CD4-positive, alpha-beta T cell treated with Interleukin-4 for 4 hours (primary cell): ENCODE measurements at places on chromosomes 6 and 20.

DNA sequence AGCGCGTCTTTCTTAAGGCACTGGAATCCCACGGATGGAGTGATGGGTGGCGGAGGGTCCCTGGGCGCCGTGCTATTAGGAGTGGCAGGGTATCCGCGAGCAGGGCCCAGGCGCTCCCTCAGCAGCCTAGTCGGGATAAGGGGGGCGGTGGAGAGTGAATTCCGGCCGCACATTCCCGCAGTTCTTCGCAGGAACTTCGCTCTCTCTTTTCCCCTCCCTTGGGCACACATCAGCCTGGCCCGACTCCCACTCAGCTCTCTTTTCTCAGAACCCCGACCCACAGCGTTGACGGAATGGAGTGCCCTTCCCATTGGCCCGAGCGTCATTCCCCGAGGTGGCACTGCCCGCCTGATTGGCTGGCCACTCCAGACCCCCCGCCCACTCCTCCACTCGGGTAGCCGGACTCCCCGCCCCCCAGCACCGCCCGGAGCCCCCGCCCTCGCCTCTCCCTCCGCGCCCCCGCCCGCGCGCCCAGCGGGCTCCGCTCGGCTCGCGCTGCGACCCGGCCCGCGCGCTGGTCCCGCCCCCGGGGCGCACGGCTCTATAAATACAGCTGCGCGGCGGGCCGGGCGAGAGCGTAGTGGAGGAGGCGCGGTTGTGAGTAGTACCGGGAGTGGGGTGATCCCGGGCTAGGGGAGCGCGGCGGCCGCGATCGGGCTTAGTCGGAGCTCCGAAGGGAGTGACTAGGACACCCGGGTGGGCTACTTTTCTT is at the start of gene ID4:
Gene ID4 (plus strand): TSS at position 572 of the 712 bp plus-strand sequence. CDS start 385 bp downstream, outside the sequence.
- no peak for DNase-seq

DNA sequence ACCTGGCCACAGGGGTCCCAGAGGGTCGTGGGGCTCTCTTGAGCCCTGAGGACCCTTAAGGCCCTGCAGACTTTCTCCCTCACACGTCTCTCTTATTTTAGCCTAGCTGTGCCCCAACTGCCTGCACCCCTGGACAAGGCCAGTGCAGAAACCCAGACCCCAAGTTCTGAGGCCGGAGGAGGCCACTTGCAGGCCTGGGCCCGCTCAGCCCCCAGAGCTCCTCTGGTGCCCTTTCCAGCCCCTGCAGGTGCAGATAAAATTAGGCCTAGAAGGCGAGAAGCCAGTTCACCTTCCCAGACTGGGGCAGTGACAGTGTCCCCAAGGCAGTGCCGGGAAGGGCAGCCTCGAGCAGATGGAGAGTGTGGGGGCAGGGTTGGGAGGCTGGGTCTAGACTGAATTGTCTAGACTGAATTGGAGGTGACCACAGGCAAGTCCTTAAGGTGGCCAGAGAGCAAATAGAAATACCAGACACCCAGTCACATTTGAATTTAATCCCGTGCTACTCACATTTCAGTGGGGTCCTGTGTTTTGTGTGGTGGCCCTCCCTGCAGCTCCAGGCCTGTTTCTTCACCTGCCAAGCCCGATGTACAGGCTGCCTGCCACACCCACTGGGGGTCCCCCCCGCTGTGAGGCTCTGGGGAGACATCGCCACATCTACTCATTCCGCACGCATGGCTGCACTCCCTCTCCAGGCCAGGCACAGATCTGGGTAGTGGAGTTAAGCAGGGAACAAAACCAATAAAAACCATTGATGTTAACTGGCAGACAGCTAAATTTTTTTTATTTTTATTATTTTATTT is 8.6 kb upstream of the IP6K3 start:
- no peak for DNase-seq

DNA sequence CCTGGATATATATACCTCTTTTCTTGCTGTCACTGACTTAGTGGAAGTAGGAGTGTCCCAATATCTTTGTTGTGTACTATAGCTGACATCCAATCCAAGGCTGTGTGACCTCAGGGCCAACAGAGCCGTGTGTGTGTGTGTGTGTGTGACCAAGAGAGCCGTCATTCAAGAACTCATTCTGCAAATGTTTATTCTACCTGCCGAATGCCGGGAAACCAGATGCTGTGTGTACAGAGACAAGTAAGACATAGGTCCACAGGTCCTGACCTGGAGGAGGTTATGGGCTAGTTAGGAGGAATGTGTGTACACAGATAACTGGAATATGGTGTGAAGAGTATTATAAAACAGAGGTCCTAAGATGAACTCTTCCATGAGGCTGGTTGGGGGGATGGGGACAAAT is 190.0 kb downstream of the DHX35 start:
- DNase-seq: no peak

DNA sequence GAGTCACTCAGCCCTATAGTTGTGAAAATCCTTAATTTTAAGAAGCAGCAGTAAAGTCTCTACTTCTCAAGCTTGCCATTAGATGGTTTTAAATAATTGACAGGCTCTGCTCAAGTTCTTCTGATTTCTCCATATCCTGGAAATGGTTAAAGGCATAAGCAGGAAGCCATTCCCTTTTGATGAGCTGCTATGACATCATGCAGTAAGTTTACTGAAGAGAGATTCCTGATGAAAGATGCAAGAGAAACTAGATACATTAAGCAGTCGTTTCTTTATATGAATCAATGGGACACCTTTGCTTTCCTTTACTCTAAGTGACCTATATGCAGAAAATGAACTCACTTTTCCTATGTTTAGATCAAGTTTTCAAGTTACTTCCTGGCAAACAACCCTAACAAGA is 9.8 kb downstream of the POPDC3 start:
- no peak for DNase-seq

DNA sequence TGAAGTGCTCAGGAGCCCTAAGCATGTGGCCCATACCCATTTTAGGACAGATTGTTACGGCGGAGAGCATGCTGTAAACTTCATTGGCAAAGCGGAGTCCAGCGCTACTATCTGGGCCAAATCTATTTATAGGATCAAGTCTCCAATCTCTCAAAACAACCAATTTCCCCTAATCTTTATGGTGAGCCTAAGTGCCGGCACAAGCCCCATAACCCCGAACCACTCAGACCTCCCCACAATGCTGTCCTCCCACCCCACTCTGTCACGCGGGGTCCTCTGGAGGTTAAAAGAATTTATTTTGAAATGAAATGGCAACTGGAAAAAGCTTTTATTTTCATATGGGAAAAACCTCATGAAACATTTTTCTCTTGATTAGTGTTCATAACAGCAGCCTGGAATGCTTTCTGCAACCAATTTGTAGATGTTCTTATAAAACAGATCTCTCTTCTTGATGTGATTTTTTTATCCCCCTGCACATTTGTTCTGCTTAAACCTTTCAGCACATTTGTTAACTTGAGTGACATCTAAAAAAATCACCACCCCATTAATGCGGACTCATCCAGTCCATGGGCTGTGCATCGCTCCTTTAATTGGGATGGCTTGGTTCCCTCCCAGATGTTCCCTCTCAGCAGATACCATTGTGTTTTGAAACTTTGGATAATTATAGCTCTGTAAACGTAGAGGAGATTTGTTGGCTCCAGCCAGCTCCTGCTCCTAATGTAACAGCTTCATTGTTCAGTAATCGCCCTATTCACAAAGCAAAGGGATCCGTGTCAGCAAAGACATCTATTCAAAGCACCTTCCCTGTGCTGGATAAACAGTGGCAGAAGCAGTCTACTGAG is 323.6 kb downstream of the CD83 start:
- DNase-seq: no peak

- DNase-seq: no peak
Measured at GRCh38 chr20:59010321-59010994, 3.4 kb upstream of the CTSZ start.

- DNase-seq: no peak
Measured at GRCh38 chr6:134177753-134178160, 125.3 kb upstream of the SLC2A12 start.

GRCh38 chr6:170102038-170102437 is 188.8 kb downstream of the DLL1 start:
- DNase-seq: no peak

DNA sequence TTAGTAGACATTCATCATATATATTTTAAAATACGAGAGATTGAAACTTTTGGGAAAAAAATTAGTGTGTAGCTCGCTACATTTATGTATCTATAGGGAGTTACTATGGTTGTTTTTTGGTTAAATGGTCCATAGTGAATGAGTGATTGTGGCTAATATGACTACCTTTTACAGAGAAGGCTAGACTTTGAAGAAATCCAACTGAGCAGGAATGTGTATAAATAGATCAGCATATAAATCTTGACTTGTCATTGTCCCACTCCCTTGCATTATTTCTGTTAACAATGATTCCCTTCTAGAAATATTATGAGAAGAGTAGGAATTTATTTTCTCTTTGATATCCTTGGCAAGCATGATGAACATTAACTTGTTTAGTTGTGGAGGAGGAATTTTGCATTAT is 737.8 kb upstream of the MAP3K7 start:
- no peak for DNase-seq

- DNase-seq: no peak
Measured at GRCh38 chr6:106773522-106773921, 144.1 kb downstream of the QRSL1 start.

DNA sequence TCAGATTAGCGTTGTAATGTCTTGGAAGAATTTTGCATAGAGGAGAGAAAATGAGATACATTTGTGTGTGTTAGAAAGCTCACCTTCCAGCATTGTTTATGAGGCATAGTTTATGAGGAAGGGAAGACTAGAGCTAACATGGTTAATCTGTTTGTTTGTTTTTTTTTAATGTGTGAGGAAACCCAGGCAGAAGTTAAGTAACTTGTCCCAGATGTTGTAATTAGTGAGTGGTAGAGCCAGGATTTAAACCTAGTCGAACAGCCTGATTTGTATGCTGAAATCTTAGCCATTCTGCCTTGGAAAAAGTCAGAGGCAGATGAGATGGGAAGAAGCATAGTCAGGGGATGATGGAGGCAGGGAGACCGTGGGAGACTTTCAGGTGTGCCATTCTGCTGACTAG is 29.1 kb downstream of the NDUFAF5 start:
- DNase-seq: no peak

GRCh38 chr20:19565736-19566135 is 192.3 kb upstream of the RIN2 start:
- DNase-seq: no peak

- no peak for DNase-seq
Measured at GRCh38 chr6:3359101-3359752, 97.6 kb downstream of the SLC22A23 start.

DNA sequence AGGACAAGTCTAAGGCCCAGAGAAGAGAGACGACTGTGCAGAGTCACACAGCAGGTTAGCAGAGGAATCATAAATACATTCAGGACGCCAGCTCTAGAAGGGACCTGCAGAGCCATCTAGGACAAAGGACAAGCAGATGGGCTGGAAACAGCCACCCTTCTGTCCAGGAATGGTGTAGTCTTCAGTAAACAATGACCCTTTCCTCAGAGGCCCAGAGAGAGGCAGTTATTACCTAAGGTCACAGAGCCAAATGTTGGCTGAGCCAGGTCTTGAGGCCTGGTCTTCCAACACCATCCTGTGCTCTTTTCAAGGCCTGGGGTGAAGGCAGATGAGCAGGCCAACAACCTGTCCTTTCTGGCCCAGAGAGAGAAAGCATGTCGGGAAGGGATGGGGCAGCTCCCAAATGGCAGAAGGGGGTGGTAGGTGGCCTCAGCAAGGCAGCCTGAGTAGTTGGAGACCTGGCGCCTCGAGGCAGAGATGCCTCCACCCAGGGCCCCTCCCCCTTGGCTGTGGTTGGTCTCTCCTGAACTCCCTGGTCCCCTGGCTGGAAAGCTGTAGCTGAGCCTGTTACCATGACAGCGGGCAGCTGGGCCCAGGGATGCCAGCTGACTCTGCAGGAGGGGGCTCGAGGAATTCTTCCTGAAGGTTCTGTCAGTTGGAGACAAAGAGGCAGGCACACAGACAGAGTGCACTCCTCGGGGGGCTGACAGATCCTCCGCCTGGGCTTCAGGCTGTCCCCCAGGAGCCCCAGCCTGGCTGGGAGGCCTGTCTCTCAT is 24.8 kb downstream of the EPB41L1 start:
- no peak for DNase-seq

DNA sequence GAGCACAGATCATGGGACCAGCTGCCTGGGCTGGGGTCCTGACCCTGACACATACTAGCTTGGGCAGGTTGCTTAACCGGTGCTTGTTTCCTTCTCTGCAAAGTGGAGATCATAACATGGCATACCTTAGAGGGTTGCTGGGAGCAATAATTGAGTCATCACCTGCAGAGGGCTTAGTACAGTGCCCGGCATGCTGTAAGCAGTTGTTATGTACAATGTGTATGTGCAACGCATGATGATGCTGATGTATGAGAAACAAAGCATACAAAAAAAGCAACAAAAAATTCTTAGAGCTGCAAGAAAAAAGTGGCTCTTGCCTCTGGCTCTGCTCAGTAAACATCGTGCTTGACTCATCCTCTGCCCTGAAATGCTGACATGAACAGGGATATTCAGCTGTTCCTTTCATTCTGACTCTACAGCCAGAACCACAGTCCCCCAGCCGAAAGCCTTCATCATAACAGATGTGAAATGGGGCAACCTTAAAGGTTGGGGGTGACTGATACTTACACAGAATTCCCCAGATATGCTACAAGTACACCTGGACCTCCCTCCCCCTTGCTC is 91.7 kb downstream of the CLIC5 start:
- peak; percentile 2 for DNase-seq

DNA sequence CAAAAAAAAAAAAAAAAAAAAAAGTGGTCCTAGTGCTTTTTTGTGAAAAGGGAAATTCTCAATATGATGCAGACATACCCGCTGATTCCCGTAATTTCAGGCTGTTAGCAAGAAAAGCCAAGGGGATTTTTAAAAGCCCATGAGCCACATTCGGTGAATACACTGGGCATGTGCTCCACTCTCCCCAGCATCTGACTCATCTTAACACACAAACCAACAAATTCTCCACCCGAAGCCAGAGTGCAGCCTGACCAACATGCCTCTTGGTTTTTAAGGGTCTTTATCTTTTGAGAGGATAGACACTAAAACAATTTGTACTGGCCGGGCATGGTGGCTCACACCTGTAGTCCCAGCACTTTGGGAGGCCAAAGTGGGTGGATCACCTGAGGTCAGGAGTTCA is 45.5 kb upstream of the CD83 start:
- DNase-seq: peak; percentile 17

DNA sequence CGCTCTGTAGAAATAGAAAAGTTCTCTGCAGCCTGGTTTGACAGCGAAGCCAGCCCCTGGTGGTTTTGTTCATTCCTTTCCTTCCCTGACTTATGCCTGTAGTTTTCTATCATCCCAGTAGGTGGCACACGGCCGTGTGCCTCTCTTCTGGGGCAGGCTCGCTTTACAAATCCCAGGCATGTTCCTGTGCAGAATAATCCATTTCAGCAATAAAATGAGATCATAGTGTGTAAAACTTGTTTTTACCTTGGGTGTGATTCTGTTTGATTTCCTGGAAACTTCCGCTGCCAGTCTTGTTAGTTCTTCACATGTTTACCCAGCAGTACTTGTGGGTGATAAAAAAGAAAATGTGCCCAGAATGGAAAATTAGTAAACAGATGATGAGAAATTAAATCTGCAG is 7.4 kb upstream of the INSM1 start:
- DNase-seq: peak; percentile 40

- DNase-seq: no peak
Measured at GRCh38 chr20:25525867-25526266, 59.5 kb downstream of the NINL start.
